ENCODE measurements at places on chromosomes 6 and 20.

- no peak for DNase-seq
Measured at GRCh38 chr6:16437095-16437494, 198.7 kb downstream of the GMPR start.

DNA sequence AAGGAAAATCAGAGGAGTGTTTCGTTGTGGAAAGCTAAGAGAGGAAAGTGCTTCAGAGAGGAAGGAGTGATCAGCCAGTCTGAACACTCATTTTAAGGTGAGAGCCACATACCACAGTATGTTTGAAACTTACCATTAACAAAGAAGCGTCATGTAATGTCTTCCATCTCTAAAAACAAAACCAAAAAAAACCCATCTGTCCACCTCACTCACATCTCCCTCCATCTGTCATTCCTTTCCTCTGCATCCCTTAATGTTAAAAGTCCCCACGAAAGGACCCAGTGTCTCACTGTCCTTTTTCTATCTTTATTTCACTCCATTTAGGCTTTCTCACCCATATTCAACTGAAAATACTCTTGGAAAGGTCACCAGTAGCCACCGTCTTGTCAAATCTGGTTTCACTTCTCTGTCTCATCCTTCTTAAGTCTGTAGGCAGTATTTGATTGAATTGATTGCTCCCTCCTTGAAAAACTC, 59.4 kb upstream of the GNRH2 start:
- DNase-seq = no peak

- peak; percentile 52 for DNase-seq
Measured at GRCh38 chr6:4008324-4009047, 70.5 kb downstream of the FAM217A start.

GRCh38 chr6:119781365-119781764, 431.8 kb upstream of the MAN1A1 start:
- DNase-seq = no peak

DNA sequence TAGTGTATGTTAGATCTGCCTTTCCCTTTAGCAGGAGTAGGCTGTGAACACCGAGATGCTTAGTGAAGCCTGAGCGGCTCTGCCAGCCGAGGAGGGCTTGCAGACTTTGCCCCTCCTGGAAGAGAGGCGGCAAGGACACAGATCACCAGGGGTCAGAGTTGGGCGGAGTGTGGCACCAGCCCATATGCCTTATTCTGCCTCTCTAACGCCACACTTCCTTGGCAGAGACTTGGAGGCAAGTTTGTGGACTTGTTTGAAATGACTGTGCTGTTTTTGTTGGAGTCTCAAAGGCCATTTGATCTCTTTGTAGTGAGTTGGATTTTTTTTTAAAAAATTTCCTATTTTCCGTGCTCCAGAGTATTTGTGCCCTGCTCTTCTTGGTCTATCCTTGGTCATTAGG, 44.5 kb upstream of the CLDN20 start:
- no peak for DNase-seq

DNA sequence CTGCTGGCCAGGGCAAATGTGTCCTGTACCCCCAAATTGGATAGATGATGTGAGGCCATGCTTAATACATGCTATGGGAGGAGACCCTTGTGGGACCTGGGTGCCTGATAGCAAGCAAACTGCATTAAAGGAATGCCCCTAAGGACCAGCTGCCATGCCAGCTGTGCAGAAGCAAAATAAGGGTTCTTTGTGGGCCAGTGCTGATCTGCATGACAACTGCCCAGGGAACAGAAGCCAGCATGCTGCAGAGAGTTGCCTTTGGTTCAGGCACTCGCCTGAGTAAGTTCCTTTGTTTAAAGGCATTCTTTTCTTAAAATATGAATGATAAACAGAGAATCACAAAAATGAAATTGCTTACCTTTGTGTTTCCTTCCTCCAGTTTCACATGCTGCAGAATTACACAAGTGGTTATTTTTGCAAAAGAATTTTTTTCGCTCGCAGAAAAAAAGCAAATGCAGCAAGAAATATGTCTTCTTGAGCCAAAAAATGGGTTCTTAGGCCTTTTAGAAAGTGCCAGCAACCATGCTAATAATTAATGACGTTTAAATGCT, 6.9 kb upstream of the SYNDIG1 start:
- DNase-seq = no peak

GRCh38 chr6:52877168-52877567, 32.3 kb downstream of the GSTA3 start:
- no peak for DNase-seq

GRCh38 chr20:32918751-32919150, 60.0 kb downstream of the EFCAB8 start:
- no peak for DNase-seq

Measured in cerebellar cortex (tissue), 1 donor.